Fibroblast of upper back skin (primary cell): ENCODE measurements at places on chromosomes 6 and 20.

DNA sequence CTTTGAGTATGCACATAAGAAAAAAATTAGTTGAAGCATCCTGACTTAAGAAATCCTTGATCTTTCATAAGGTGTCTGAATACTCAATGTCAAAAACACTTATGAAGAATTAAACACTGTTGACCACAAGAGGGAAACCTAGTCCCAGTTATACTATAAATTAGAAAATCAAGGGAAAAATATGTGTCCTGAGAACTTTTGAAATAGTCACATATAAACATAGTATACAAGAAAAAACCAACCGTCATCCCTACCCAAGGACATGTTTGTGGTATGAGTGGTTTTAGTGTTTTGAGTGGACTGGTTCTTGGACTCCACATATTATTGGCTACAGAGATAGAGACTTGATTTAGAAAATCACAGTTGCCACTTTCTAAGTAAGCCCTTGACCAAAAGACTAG, 7.6 kb upstream of the HLA-DRA start:
- DNase-seq, result peak; percentile 38

DNA sequence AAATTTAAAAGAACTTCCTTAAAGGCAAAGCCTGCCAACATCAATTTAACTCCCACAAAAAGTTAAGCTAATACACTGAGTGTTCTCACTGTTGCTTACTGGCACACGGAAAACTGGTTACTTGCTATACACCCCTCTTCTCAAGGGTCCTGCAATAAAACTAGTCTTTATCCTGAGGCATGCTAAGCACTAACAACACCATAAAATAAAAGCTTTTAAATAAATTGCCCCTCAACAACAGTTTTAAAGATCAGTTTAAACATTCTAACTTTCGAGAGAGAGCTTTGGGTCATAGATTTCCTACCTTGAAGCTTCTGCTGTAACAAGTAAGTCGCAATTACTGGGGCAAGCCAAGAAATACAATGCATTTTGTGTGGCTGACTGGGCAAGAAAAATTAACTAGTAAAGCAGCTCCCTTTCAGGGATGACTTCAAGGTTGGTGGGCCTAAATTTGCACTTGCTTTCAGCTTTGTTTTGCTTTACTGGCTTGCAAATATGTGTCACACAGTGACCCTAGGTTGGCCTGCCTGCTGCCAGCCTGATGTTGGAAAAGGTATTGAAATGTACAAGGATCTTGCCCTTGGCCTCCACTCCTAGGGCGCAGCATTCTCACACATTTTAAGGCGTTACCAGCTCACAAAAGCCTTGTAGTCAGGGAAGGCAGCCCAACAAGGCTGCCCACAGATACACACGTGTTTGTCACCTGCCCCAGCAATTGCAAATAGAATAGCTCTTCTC, 4.0 kb upstream of the HEY2 start:
- no peak for DNase-seq

- peak; percentile 59 for DNase-seq
Observed at GRCh38 chr6:158284876-158285655, 27.2 kb upstream of the TULP4 start.

DNA sequence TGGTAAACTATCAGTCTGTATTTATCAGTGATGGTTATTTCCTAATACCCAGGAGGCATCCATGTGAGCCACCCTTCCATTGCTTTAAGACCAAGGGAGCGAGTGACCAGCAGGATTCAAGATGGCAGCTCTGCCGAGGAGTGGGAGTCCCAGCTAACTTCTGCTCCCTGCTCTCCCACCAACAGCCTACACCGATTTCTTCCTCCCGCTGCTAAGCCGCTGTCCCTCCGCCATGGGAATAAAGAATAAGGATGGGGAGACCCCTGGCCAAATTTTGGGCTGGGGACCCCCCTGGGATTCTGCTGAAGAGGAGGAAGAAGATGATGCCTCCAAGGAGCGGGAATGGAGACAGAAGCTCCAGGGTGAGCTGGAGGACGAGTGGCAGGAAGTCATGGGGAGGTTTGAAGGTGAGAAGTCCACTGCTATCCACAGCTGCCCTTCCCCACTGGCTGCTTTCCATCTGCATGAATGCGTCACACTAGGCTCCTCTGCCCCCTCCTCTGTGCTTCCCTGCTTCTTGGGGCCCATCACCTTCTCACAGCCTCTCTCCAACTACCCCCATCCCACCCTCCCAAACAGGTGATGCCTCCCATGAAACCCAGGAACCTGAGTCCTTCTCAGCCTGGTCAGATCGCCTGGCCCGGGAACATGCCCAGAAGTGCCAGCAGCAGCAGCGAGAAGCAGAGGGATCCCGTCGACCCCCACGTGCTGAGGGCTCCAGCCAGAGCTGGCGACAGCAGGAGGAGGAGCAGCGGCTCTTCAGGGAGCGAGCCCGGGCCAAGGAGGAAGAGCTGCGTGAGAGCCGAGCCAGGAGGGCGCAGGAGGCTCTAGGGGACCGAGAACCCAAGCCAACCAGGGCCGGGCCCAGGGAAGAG, 10.3 kb downstream of the NFKBIL1 start:
- no peak for DNase-seq

- no peak for DNase-seq
Observed at GRCh38 chr6:86730216-86730615, 207.1 kb upstream of the HTR1E start.

GRCh38 chr20:54058420-54059139, 11.8 kb downstream of the BCAS1 start:
- DNase-seq, result no peak

DNA sequence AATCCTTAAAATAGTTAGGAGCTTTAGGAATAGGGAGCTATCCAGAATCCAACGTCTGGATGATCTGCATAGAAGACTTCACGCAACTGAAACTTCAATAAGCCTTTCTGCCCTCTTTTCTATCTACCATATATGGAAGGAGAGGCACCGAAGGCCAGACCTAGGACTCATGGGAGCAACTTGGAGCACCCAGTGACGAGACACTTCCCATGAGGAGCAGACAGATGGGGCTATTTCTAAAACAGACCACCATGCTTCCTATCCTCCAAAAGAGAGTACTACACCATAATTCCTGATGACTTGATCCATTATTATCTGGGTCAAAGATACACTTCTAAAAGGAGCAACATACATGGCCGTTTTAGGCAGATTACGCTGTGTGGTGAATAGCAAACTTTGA, 6.0 kb downstream of the RPP40 start:
- no peak for DNase-seq

- DNase-seq, result no peak
Observed at GRCh38 chr6:42751055-42751454, 5.2 kb upstream of the TBCC start.

GRCh38 chr6:143778926-143779325, 64.2 kb upstream of the LTV1 start:
- DNase-seq, result no peak
